CD4-positive, alpha-beta T cell treated with Interleukin-6 at 100 ng/mL for 8 hours (primary cell): ENCODE measurements at places on chromosomes 7 and 10.
A peak's percentile ranks its signal among the peaks of the same experiment; 100 is the strongest.

DNA sequence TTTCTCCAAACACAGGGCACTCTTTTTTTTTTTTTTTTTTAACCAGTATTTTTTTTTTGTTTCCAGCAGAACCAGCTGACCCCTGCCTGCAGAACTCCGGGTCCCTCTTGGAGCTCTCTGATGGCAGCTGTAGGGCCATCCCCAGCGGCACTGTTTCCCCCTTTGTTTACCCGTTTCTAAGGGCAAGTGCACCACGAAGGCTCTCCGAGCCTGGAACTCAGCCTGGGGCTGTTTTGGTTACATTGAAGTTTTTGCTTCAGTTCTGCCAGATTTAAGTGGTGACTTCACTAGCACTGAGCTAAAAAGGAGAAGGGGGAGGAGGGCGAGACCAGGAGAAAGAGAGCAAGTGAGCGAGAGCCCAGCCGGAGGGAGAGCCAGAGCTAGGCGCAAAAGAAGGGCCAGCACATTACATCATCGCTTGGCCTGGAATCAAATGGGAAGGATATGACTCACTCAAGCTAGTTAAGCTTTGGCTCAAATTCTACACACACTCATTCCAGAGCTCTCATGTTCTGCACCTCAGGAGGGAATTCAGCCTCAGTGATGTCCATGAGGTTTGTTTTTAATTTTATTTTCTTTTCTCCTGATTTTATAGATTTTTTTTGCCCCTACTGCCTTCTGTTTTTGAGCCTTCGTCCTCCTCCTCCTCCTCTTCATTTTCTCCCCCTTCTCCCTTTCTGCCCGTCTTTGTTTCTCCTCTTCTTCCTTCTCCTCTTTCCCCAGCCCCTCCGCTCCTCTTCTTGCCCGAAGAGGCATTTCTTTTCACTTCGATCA is 272.3 kb downstream of the TRIL start:
- DNase-seq = no peak

DNA sequence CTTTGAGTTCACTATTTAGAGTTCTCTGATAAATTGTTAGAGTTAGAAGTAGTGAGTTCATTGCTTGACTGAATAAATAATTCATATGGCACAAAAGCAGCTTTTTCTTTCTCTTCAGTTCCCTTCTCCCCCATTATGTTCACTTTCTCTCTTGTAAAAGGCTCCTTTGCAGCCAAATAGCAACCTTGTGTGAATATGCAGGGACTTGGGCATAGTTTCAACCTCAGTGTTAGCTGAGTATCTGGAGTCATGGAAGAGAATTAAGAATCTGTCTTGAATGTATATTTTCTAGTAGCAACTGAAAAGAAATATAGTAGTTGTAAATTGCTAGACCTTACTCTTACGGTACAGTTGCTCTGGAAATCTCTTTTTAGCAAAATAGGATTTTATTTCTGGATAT is 31.9 kb downstream of the ZEB1 start:
- no peak for DNase-seq

DNA sequence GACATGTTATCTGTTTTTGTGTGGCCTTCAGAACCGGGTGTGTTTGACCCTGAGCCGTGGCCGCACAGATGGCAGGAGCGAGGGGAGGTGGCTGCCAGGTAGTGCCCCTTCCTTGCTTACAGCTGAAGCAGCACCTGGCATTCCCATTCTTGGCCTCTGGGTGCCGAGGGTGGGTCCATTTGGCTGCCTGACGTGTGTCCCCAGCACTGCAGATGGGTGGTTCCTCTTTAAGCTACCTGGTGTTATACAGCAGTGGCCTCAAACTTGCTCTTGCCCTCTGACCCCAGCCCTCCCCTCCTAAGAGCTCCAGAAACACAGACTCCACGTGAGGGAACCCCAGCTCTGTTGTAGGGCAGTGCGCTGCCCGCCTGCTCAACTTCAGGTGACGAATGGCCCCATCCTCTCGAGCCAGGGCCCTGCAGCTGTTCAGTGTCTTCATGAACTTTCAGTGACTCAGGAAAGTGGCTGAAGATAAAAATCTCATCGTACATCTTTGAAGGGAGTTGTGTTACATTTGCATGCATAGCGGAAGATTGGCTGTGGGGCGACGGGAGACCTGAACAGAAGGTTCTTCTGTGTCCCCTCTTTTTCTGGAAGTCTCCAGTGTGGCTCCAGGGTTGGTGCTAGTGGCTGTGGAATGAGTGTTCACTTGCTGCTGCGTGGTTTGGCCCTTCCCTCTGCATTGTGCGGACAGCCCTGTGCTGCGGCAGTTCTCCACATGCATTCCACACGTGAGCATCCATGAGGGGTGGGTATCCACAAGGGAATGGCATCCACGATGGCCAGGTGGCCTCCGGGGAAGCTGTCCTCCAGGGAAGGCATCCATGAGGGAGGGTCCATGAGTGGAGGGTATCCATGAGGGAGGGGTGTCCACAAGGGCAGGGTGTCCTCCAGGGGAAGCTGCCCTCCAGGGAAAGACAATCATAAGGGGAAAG is 91.6 kb downstream of the INPP5A start:
- DNase-seq = no peak

DNA sequence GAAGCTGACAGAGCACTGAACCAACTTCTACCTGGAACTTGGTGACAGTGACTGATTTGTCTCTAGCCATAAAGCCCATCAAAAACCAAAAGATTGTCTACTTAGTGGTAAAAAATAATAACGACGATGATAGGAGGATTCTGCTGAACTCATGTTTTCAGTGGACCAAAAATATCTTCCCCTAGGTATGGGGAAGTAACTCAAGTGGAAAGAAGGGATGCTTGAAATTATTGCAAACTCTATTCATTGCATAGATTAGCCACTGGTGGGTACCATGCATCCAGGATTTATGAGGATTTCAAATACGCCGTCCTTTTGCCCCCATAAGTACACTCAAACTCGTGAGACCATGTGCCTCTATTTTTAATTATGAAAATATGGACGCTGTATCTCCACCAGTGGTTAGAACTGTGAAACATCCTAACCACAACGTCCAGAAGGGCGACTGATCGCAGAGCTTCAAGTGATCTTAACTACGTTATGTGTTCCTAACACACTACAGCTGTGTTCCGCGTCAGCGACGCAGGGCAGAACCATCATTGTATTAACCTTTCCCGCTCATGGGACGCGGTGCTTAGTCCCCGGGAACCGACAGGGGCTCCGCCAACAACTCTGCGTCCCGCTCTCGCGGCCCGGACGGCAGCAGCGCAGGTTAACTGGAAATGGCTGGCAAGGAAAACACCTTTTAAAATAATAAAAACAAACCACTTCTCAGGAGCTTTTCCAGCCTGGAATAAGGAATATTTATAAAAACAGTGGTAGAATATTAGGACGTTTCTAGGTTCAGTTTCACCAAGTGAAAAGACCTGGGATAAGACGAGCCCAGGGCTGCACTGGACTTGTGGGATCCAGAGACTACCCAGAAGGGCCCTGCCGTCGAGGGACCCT is 776 bp downstream of the PEX1 start:
- DNase-seq = peak; percentile 24

GRCh38 chr10:74078037-74078436 is 72.6 kb downstream of the AP3M1 start:
- DNase-seq = peak; percentile 43

DNA sequence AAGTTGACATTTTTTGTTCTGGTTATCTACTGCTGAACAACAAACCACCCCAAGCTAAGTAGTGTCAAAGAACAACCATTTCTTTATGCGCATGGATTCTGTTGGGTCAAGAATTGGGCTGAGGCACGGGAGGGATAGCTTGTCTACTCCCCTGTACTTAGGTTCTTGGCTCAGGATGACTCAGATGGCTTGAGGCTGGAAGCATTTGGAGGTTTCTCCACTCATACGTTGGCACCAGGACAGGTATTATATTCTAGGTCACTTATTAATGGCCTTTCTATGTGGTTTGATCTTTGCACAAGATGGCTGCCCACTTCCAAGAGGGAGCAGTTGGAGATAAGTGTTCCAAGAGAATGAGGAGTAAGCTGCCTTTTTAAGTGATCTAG is 11.8 kb upstream of the TFAM start:
- DNase-seq = no peak

DNA sequence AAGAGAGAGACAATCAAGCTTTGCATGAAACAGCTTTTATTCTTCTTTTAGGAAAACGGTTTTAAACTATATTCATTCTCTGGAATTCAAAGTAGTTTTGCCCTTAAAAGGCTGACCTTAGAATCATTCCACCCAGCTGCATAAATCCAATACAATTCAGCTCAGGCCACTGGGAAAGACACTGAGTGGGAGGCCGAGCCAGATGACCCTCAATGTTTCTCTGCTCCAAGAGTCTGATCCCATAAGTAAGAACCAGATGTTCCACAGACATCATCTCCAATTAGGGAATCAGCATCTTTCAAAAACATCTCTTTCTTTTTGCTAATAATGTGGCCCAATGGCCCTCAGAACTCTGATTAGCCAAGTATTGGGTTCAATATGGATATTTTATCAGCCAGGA is 26.1 kb downstream of the CREB3L2 start:
- no peak for DNase-seq

DNA sequence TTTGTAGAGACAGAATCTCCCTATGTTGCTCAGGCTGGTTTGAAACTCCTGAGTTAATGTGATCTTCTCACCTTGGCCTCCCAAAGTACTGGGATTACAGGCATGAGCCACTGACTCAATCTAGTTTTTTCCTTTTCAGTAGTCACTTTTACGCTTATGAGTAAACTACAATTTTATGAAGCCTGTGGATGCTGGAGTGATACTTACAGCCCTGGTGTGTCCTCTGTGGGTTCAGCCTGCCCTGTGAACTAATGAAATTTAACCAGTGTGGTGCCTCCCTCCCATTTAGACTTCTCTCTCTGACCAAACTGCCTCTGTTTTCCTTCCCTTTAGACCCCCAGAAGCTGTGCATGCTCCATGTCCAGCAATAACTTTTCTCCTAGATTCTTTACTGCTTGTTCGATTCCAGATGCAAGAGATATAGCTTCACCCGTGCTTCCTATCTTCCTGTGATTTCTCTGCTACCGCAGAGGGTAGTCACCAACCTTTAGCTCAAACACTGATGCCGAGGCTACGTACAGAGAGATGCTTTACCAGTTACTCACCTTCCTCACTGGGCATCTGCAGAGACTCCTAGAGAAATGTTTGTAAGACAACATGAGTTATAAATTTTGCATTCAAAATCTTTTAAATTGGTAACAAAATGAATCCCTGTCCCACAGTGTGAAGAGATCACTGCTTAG is 90.8 kb downstream of the KIAA1217 start:
- DNase-seq = no peak

DNA sequence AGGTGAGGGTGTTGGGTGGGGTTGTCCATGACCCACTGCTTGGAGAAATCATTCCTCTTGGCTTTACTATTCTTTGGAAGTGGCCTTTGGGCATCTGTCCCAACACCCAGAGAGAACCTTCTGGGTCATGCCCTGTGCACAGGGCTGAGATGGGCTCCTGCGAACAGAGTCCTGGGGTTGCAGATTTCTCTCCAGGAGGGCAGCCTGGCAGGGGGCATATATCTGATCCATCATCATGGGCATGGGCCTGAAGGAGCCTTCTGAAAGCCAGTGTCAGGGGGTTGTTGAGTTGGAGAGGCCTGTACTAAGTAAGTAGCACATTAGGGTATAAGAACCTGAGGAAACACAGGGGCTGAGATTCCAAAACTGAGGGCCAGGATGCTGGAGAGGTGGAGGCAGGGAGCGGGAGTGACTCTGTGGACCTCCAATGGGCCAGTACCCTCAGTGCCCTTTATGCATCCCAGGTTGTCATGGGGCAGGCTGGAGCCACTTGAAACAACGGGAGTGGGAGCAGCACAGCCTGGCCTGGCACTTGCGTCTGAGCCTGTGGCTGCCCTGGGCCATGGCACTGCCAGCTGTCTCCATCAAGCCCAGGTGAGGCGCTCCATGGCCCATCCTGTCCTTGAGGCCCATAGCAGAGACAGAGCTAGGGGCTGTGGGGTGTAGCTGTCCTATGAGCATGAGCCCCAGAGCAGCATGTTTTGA is 203.7 kb downstream of the GRID1 start:
- DNase-seq = no peak

DNA sequence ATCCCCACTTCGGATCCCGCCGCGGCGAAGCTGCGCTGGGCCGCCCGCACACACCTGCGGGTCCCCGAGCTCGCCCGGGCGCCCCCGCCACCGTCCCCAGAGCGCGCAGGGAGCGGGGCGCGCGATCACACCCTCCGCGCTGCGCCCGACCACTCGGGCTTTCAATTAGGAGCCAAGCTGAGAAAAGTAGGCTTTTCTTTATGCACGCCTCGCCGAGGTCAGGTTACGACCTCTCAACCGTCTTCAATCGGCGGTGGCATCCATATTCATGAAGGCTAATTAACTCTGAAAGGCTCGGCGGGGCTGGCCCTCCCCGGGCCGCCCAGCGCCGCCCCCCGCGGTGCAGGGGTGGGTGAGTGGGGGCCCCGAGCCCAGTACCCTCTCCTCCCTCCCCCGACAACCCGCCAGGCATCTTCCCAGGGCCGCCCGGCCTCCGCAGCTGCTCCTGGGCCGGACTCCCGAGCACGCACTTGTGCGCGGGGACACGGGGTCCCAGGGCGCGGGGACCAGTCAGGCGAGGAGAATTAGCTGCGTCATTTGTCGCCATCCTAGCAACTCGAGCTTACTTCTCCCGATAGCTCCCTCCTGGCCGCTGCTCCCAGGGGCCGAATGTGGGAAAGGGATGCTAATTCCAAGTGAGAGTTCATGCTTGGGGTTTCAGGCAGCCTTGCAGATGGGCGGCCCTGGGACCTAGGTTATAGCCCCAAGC is 155.5 kb upstream of the LYZL2 start:
- DNase-seq = peak; percentile 9

DNA sequence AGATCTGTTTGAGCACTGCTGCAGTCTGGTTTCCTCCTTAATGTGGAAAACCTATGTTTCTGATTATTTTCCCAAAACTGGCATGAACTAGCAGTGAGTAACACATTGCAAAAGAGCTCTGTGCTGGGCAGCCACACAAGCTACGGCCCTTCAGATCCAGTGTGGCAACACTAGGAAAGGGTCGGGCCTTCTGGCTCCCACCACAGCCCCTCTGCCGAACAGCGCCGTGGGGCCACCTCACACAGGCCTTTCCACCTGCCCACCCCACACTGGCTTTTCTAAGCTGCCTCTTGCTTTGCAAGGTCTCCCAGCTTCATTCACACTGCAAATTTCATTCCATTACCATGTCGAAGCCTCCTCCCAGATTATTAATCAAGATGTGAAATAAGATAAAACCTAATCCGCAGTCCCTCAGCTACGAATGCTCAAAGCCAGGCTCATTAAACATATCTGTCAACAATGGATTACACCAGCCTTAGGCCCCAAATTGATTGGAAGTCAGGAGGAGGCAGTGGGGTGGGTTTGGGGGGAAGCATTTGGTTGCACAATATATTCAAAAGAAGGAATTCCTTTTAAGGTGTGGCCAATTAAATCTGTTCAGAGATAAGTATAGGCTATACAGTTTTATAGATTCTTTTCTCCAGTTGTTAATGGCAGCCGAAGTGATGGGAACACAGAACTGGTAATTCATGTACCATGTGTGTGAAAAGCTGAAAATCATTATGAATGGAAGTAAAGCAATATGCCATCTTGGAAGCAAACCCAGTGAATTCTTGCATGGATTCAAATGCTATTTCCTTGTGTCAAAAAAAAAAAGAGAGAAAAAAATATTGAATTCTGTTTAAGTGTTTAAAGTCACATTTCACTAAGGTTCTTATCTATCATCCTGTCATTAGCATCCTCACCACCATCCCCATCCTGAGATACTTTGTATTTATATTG is 223.7 kb downstream of the MTERF1 start:
- DNase-seq = no peak
